CD4-positive, CD25-positive, alpha-beta regulatory T cell (primary cell): ENCODE measurements at places on chromosomes 12 and 14.

- DNase-seq = no peak
Measured at GRCh38 chr14:54777395-54777794, 125.2 kb downstream of the GCH1 start.

DNA sequence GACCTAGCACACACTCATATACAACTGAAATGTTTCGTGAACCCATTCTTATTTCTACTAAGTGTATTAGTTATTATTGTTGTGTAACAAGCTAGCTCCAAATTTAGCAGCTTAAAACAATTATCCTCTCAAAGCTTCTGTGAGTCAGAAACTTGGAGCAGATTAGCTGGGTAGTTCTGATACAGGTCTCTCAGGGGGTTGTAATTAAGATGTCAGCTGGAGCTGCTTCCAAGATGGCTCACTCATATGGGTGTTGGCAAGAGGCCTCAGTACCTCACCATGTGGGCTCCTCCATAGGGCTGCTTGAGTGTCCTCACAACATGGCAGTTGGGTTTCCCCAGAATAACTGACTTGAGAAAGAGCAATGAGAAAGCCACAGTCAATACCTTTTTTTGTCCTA, 9.8 kb downstream of the GPR135 start:
- no peak for DNase-seq

GRCh38 chr12:108666401-108666881, 32.7 kb upstream of the SELPLG start:
- no peak for DNase-seq

- DNase-seq = no peak
Measured at GRCh38 chr12:119721306-119721705, 53.4 kb downstream of the PRKAB1 start.

GRCh38 chr12:122072031-122072970, 6.3 kb upstream of the MLXIP start:
- no peak for DNase-seq

- no peak for DNase-seq
Measured at GRCh38 chr12:14937689-14938088, 648 bp downstream of the ERP27 start.

DNA sequence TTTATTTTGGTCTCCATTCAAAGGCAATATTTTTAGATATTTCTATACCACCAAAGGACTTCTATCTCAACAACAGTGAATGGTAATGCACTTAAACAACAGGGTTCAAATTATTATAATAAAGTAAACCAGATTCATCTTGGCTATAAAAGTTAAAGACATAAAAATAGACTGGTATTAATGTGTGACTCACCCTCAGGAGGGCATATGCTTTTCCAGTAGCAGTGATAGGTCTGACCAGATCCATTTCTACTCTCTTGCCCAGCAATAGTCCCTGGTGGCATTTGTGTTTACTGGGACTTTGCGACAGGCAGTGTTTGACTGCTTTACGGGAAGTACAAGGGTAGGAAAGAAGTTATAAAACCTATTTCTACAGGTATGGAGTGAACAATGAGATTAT, 353.2 kb upstream of the ATP2B1 start:
- DNase-seq = no peak

- no peak for DNase-seq
Measured at GRCh38 chr12:24695103-24695502, 253.8 kb downstream of the BCAT1 start.
